ENCODE measurements at places on chromosomes 4 and X.
A peak's percentile ranks its signal among the peaks of the same experiment; 100 is the strongest.

DNA sequence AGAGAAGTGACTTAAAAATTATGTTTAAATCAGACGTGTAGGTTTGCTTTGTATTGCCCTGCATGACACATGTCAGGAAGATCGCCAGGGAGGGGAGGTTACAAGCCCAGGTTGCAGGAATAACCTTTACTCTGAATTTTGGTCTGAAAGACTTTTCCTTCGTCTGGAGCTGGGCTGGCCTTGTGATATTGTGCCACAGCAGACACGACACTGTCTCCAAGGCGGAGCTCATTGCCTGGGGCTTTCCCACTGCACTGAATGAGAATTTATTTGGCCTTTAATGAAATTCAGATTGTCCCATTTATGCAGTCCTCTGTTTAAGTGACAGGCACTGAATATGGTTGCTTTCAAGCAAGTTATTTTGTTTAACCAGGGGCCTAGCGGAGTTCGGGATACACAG is 45.1 kb downstream of the RHOH start:
- no peak for DNase-seq

DNA sequence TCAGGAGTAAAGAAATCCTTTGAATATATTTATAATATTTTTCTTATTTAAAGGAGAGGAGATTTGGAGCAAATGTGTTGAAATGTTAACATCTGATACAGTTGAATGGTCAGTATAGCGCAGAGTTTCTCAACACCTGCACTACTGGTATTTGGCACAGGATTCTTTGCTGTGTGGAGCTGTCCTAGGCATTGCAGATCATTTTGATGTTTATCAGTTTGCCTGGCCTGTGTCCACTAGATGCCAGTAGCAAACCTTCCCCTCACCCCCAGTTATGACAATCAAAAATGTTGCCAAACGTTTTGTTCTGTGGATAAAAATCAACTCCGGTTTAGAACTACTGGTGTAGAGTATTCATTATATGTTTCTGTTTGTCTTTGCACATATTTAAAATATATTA is 765.3 kb upstream of the SLIT2 start:
- DNase-seq: no peak

DNA sequence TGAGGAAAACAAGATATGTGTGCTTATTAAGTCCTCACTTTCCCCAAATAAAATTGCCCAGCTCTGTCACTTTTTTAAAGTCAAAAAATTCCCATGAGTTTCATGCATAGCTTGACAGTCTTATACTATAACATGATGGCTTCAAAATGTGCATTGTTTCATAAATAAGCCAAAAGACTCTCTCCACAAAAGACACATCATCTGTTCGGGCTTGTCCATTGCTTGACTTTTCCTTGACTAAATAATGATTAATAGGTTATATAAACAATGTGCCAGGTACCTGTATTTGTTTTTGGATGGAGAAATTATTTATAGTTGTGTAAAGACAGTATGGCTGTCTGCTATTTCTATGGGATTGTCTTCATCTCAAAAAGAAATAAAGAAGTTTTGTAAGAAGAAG is 329.2 kb upstream of the KLF3 start:
- DNase-seq: no peak

DNA sequence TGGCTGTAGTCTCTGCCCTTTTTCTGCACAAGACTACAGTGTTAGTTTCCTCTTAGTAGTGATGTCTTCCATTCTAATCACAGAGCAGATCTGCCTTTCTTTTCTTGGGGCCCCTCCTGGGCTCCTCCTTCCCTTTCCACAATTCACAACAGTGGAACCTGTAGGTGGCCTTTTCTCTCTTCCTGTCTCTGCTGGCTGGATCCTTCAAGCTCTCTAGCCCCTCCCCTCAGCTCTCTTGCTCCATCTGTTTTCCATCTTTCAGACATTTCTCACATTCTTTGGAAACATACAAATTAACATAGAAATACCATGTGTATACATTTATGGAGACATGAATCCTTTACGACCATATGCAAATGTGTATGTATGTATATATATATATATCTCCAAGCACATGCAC is 304 bp upstream of the SPIN2A start:
- DNase-seq: no peak

DNA sequence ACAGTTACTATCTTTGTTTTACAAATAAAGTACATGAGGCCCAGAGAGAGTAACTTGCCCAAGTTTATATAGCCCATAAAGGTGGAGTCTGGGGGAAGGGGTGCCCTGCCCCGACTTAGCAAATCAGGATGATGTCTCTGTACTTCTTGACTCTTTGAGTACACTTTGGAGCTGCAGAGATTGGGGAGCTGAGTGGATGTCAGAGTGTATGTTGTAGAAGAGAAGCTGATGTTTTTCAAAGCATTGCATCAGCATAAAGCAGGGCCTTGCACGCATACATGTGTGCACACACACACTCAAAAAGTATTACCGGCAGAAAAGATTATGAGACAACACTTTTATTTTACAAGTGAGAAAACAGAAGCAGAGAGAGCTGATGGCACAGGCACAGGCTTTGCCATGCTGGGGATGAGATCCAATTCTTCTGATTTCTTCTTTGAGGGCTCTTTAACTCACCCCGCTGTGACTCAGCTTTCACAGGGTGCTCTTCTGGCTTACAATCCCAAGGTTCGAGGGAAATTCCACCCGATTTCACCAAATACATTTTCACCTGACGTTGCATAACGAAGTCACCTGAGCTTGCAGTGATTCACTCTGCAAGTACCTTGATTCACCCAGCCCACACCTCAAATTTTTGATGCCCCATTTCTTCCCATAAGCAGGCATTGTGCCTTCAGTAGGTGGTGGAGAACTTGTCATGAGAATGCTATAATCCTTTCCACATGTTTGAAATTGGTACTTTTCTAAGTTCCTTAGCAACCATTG is 292.8 kb upstream of the BOD1L1 start:
- DNase-seq: no peak

- peak; percentile 85 for DNase-seq
These were observed at the start of gene LRBA for GRCh38 chr4:151014521-151015458. Gene LRBA (minus strand): TSS chr4:151015284. CDS start chr4:151014642, 642 bp downstream.
